ENCODE measurements at places on chromosomes 3 and 15. TPM values are rescaled to one million over a fixed set of nuclear protein-coding genes. Genes with fewer than 3 reads are reported as not detected.
A peak's percentile ranks its signal among the peaks of the same experiment; 100 is the strongest.

DNA sequence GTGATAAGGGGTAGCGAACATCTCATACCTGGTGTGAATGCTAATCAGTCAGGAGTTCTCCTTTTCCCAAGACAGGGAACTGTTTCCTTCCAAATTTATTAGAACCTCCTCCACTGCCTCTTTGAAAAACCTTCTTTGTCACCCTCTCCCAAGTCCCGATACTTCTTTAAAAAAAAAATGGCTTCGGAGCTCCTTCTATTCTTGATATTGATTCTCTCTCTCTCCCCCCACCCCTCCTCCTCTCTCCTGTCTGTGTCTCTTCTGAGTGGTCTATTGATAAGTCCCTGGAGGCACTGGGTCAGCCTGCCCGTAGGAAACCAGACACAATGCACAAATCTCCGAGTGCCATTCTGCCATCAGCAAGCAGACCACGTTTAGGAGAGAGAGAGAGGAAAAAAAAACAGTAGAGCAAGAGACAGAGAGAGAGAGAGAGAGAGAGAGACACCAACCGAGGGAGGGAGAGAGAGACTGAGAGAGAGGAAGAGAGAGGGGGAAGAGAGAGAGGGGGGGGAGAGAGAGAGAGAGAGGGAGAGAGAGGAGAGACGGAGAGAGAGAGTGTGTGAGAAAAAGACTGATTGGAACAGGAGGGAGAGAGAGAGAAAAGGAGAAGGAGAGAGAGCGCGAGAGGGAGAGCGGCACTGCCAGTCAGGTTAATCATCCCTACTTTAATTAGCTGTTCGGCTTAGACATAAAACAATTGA is 160.9 kb downstream of the TIGIT start:
- DNase-seq = peak; percentile 33

DNA sequence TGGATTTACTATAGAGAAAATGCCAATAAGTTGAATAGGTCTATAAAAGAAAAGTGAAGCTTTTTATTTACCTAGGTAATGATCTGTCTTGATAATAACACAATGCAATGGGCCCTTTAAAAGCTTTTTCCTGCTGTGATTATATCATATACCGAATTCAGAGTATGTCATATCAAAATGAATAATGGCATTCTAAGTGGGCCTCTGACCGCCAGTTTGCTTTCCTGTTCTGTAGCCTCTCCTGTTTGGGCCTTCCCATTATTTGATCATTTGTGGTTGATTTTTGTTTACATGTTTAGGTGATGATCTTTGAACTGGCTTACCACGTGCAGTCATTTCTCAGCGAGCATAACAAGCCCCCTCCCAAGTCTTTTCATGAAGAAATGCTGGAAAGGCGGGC is 14.9 kb downstream of the EIF2AK4 start:
- no peak for DNase-seq

GRCh38 chr15:42072141-42072685 is 22.1 kb downstream of the PLA2G4D start:
- no peak for DNase-seq

The CHRFAM7A gene
- 2.6 TPM for total RNA-seq

The GLDN gene
- total RNA-seq = 10.6 TPM

GRCh38 chr15:72866182-72866581 is 82.6 kb upstream of the ADPGK start:
- no peak for DNase-seq
